Common myeloid progenitor, CD34-positive (primary cell): ENCODE measurements at places on chromosomes 11 and 22.

DNA sequence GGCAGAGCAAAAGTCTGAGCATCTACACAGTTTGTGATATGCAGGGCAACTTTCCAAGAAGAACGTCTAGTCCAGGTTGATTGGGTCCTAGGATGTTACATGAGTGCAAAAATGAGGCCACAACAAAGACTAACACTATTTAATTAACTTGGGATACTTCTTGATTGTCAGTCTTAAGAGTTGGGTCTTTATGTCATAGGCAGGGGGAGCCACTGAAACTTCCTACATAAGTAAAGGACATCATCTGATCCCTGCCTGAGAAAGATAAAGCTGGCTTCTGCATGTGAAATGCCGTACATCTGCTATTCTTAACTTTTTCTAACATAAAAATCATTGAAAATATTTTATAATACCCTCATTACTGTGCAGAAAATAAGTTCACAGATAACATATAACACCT lies 525.5 kb downstream of the NTM start:
- DNase-seq = no peak

DNA sequence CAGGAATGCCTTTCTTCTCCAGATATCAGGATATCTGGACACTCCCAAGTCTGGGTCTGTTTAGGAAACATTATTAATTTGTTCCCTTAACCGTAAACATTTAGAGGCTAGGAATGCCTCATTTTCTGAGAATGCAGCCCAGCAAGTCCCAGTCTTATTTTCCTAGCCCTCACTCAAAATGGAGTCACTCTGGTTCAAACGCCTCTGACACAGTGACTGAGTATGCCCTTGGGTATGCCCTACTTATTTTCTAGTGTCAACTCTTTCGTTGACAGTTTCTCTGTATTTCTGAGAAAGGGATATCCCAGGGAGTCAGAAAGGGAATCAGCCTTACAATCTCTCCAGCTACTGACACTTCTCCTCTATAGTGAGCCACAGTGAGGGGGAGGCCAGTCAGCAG lies 16.0 kb upstream of the CCDC81 start:
- no peak for DNase-seq

DNA sequence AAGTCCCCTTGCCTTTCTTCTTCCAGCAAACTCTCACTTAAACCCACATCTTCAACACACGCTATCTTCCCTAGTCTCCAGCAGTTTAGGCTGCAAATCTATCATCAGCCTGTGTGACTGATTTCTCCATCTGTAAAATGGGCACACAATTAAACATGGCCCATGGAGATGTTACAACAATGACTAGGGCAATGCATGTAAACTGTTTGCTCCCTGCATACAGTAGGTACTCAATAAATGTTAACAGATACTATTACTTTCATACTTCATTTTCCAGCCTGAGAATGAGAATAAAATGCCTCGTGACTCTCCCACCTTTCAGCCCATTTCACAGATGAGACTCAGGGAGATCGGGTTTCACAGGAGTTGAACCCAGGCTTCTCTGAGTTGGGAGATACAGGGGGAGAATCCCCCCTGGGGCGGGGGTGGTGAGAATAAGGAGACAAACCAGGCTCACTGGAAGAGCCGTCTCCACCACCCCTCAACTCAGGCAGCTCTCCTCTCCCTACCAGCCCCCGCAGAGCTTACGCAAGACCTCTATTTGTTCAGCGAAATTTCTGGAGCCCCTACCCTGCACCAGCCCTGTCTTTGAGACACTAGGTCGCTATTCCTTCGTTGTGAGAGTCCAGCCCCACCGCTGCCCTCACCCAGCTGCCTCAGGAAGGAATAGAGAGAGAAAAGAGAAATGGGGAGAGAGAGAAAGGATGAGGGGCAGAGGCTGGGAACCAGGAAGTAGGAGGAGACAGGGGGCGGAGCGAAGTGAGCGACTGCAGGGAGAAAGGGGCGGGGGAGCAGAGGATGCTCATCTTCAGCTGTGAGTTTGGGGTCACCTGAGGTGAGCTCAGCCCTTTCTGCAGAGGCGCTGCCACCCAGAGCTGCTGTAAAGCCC lies 42.1 kb upstream of the KLHL35 start:
- peak; percentile 66 for DNase-seq

DNA sequence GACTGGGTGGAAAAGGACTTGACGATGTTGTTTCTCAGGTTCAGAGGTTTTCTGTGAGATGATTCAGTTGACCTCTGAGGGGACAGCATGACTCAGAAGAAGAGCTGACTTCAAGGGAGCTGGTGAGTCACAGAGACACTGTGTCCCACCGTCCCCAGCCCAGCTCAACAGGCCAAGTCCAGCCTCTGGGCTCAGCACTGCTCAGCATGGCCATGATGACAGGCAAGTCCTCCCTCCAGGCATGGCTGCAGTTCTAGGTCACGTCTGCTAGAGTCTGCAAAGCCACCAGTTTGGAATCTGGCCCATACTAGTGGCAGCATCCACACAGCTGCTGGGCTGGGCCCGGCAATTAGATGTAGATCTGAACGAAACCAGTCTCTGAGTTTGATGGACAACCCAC lies 12.9 kb downstream of the TRIM29 start:
- DNase-seq = no peak

DNA sequence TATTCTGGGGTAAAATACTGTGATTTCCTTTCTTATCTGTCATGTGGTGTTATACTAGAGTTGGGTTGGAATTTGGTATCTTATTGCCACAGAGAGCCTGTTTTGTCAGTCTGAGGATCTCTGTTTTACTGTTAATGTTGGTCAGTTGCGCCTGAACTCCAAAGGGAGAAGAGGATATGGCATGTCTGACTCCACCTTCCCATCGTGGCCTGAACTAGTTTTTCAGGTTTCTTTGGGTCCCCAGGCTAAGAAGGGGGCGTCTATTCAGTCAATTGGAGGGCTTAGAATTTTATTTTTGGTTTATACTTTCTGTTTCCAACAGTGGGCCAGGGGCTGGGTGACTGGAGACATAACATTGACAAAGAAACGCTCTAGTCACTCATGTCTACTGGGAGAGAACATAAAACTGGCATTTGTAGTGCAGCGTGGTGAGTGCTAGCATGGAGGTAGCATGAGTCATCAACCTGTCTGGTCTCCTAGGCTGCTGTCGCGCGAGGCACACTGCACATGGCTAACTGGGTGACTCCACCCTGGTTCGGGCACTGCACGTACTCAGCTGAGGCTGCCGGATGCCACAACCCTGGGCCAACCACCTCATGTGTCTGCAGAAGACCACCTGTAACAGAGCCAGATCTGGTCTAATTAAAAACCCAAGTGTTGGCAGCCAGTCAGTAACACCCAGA lies 120.1 kb upstream of the OR9Q1 start:
- peak; percentile 96 for DNase-seq

DNA sequence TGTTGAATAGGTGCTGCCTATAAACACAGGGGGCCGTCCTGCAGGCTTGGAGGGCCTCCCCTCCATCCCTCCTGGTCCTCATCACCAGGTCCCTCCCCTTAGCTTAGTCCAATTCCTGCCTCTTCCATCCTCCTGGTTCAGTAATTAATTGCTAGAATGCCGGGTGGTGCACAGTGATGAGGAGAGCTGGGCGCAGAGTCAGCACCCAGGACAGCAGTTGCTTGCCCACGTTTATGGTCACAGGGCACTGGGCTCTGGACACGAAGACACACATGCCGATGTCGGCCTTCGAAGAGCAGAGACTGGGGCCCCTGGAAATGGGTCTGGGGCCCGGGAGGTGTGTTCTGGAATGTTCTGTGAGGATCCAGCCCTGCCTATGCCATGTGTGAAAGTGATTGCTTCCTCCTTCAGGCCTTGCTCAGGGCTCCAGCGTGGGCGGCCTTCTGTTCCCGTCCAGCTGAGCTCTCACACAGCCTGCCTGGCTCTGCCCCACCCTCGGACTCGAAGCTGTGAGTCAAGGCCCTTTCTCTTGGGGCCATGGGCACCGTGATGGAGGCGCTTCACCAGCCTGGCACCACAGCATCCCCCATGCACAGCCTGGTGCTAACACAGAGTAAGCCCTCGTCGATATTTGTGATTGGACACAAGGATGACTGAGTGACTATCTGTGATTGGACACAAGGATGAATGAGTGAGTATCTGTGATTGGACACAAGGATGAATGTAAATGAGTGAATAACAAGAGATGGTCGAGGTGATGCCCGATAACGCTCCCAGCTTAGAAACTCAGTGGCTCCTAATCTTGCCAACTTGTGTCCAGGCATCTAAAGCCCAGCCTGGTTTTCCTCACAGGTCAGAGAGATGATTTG lies 884.7 kb downstream of the BRD1 start:
- no peak for DNase-seq

GRCh38 chr22:43955883-43956782 lies 891 bp downstream of the SAMM50 start:
- DNase-seq = peak; percentile 74

DNA sequence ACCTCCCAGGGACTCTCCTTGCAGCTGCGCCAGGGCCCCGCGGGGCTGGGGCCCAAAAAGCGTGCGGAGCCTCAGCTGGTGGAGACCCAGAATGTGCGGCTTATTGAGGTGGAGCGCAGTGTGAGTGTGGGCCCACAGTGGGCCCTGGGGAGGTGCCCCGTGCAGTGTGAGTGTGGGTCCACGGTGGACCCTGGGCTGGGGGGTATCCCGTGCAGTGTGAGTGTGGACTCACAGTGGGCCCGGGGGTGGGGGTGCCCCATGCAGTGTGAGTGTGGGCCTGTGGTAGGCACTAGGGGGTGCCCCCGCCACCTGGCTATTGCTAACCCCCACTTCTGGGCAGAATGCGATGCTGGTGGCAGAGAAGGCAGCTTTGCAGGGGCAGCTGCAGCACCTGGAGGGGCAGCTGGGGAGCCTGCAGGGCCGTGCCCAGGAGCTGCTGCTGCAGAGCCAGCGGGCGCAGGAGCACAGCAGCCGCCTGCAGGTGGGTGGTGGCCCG lies 7.8 kb upstream of the RPS6KA4 start:
- no peak for DNase-seq

- no peak for DNase-seq
These were observed 82.6 kb downstream of the ARHGAP20 start for GRCh38 chr11:110629594-110629993.
